Posterior cingulate gyrus (tissue), 11 donors: ENCODE measurements at places on chromosomes 1 and 21.
A peak's percentile ranks its signal among the peaks of the same experiment; 100 is the strongest.

DNA sequence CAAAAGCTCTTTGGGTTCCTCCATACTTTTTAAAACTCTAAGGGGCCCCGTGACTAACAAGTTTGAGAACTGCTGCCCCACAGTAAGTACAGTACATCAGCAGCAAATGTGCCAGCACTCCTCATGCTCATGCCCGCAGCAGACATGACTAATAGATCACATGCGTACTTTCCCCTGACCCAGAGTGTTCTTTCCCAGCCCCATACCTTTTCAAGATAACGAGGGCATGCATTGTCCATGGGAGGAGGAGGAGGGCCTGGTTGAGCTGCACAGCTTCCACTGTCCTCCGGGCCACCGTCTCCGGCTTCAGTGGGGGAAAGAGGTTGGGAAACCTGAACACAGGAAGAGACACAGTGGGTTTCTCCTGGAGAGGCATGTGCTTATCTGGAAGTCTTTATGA, 45.5 kb downstream of the DHRS3 start:
- no peak for DNase-seq

DNA sequence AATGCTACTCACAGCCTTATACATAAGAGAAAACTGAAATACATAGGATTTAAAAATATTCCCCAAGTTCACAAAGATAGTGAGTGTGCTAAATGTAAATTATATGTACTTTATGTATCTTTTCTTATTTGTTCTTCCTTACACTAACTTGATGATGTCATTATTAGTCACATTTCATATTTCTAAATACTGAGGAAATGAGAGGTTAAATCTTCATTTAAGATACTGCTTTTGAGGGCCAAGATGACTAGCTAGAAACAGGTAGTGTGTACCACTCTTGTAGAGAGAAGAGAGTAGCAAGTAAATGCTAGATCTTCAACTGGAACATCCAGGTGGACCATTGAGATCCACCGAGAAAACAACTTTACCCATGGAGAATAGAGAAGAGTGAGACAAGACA, 29.8 kb downstream of the PYHIN1 start:
- DNase-seq, result no peak

DNA sequence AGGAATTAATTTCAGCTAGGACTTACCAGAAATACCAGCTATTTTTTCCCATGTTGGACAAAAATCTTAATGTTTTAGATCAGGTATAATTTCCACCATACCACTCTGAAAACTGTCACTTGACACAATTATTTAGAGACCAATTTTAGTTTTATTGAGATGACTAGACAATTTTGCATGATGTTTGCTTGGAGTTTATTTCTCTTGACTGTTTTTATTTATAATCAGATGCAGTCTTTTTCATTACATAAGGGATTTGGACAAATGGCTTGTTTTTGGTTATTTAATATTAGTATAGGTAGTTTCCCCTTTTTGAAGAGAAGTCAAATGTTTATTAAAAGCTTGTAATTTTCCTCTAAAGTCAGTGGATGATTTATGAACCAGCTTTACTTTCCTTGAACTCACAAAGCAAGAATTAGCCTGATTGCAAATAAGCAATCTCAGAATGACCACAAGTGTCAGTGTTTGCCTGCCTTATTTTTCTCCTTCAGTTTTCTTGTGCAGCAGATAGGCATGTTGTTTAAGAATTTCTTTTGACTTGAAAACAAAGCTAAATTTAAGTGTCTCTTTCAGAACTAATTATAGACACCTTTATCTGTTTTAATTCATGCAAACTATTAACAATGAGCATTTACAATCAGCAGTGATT, 3.8 kb upstream of the B3GALT2 start:
- DNase-seq, result no peak

DNA sequence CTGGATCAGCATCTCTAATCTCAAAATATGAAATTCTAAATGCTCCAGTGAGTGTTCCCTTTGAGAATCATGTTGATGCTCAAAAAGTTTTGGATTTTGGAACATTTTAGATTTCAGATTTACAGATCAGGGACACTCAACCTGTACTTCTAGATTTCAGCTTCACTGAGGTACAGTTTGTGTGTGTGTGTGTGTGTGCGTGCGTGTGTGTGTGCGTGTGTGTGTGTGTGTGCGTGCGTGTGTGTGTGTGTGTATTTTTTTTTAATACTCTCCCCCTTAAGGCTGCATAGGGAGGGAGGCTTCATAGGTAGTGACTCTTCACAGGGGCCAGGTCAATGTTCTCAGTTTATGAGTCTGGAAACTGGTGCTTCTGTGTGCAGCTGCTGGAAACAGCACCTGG, 77.5 kb downstream of the BRINP2 start:
- DNase-seq, result no peak

GRCh38 chr1:12052997-12053686, 10.0 kb upstream of the TNFRSF8 start:
- DNase-seq, result peak; percentile 16

GRCh38 chr1:201741763-201742342, 87.1 kb upstream of the IPO9 start:
- no peak for DNase-seq

GRCh38 chr1:44326024-44326701, 28.9 kb downstream of the ERI3 start:
- no peak for DNase-seq

DNA sequence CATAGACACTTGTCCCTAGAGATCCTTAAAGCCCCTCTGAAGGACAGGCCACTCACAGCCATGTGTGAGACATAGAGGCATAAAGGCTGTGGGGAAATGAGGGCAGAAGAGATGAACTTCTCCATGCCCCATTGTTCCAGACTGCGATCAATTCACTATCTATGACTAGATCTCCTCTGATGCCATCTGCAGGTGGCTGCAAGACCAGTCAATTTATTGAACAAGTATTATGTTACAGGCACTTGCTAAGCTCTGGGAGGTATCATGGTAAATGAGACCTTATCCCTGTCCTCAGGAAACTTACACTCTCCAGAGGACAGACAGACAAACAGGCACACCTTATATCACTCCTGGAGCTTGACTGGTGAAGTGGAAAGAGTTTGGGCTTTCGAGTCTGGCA, 22.9 kb downstream of the UBIAD1 start:
- no peak for DNase-seq

DNA sequence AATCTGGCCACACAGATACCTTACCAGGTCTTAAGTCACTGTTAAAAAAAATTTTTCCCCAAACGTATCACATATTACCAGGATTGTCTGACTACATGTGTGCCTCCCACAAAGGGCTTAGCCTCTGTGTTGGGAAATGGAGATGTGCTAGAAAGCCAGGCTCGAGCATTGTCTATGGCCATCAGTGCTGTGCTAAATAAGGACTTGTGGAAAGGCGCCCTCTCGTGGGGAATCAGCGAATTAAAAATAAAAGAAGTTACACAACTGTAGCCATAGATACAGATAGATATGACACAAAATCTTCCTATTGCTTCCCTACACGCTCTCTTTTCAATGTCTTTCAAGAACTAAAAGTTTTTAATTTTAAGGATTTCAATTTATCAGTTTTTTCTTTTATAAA, 47.5 kb upstream of the CRNN start:
- DNase-seq, result no peak

DNA sequence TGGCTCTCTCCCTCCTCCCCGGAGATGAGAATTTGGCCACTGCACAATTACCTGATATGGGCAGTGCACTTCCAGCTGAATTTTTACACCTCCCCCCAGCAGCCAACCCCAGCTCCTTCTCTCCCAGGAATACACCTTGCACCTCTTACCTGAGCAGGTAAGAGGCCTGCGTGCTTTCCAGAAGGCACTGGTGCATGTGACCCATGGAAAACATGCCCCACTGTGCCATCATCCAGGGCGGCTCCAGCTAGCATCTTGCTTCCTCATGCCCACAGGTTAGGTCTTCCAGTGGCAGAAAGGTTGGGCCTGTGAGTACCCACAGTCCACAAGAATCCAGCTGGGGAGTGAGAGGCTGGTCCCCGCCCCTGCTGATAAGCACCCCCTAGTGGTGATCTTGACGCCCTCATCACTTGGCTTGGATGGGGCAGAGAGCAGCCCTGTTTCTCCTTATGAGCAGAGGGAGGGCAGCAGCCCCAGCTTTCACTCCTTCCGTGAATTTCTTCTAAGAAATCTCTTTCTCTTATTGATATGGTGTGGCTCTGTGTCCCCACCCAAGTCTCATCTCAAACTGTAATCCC, 57.8 kb downstream of the EDARADD start:
- DNase-seq, result no peak

GRCh38 chr1:30928171-30928570, 19.6 kb upstream of the SDC3 start:
- no peak for DNase-seq
